ENCODE measurements at places on chromosomes 16 and 17.
A peak's percentile ranks its signal among the peaks of the same experiment; 100 is the strongest.

DNA sequence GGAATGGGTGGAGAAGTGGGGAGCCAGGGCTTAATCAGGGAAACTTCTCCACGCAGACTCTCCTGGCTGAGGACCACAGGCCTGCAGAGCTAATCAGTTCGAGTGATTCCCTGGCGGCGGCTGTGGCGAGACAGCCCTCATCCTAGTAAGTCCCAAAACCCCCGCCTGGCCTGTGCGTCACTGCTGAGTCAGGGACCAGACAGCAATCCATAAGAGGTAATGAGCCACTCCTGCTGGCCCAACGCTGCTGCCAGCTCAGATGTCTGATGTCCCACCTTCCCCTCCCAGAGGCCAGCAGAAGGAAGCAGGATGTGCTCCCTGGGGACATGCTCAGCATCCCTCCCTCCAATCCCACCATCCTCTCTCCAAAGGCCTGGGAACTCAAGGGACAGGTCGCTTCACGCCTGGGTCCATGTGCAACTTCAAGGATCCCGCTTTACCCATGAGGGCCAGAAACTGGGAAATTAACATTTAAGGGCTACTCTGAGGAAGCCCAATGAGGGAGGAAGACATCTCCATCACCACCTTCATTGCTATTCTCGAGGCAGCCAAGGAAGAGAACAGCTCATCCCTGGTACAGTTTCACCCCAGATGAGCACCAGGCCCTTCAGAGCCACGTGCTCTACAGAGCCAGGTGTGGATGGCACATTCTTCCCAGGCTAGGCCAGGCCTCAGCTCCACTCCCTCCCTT lies 7.9 kb downstream of the ACLY start:
- DNase-seq, result no peak

- DNase-seq, result no peak
Measured at GRCh38 chr17:66948061-66948750, 16.3 kb upstream of the CACNG4 start.

GRCh38 chr16:27289669-27290068 lies 21.1 kb upstream of the NSMCE1 start:
- DNase-seq, result no peak

DNA sequence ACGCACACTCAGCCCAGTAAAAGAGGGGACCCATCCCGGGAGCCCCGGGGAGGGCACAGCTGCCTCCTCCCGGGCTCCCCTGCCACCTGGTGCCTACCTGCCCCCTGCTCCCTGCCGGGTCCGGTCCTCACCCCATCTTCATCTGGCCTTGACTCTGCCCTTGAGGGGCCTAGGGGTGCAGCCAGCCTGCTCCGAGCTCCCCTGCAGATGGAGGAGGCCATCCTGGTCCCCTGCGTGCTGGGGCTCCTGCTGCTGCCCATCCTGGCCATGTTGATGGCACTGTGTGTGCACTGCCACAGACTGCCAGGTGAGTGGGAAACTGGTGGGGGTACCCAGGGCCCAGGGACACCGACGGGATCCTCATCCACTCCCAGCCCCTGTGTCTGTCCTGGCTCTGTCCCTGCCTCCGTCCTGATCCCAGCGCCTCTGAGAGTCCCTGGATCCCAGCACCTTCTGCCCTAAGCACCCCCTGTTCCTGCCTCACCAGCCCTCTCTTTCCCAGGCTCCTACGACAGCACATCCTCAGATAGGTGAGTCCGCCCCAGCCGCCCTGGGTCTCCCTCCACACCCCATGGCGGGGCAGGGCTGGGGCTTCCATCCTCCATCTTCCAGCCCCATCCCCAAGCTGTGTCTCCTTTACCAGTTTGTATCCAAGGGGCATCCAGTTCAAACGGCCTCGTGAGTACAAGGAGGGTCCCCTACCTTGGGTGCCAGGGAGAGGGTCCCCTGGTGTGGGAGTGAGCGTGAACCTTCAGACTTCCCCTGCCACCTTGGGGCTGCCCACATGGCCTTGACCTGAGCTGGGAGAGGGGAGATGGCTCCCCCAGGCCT lies 574 bp downstream of the LAT start:
- no peak for DNase-seq

DNA sequence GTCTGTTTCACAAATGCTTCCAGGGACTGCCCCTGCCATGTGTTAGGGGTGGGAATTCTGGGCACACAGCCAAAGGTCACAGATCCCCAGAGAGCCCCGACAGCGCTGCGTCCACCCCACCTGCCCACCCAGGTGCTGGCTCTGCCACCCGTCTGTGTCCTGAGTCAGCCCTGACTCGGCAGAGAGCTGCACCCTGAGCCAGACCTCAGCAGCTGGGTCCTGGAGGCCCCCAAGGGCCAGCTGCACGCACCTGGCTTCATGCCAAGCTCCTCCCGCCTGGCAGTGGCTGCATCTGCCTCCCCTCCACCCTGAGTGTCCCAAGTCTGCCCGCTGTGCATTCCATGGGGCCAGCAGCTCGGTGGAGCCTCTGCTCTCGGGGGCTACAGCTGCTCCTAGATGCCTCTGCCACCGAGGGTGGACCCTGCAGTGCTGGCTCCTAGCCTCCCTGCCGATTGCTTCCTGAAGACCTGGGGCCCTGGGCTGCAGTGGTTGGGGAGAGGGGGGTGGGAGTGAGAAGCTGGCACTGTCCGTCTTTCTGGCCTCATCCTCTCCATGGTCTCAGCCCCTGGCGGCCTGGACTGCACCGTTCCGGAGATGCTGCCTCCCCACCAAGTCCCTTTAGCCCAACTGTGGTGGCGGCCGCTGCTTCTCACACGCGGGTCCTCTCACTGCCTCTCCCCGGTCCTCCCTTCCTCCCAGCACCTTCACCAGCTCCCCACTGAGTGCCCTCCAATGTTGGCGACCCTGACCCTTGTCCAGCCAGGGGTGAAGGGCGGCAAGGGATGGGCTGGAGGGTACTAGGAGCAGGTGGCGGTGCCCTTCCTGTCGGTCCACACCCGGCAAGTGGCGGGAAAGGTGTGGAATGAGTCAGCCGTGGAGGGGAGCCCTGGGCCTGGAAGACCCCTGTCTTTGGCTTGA lies 3.0 kb downstream of the SECTM1 start:
- DNase-seq, result no peak

DNA sequence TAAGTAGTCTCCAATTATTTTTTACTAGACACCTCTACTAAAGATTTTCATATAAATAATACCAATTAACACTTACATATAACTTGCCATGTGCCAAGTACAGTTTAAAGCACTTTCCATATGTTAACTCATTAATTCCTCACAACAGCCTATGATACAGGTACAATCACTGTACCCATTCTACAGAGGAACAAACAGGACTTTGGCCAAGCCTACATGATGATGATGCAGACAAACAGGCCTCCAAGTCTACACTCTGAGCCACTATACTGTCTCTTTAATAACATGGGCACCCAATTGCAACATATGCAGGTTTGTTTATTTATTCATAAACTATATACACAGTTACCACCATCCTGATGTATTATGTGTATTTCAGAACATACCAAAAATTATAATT lies 46.0 kb downstream of the TOX3 start:
- no peak for DNase-seq

GRCh38 chr17:32100971-32101631 lies 41.2 kb upstream of the RHOT1 start:
- DNase-seq, result no peak

GRCh38 chr17:27354491-27355081 lies 60.7 kb downstream of the WSB1 start:
- peak; percentile 32 for DNase-seq

GRCh38 chr16:26727848-26728247 lies 338.9 kb upstream of the C16orf82 start:
- DNase-seq, result no peak

DNA sequence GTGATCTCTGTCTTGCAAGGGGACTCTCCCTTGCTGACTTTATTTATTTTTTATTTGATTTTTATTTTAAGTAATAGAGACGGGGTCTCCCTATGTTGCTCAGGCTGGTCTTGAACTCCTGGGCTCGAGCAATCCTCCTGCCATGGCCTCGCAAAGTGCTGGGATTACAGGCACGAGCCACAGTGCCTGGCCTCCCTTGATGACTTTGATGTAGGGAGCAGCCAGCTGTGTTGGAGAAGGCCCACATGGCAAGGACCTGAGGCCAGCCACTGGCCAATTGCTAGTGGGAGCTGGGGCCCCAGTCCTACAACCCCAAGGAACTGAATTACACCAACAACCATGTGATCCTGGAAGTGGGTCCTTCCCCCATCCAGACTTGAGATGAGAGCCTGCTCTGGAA lies 81.8 kb downstream of the CNGB1 start:
- no peak for DNase-seq

- no peak for DNase-seq
Measured at GRCh38 chr17:5769593-5770354, 185.5 kb upstream of the NLRP1 start.

- DNase-seq, result no peak
Measured at GRCh38 chr17:79137015-79137788, 62.6 kb downstream of the ENGASE start.
